ENCODE measurements at places on chromosomes 1 and 21.

DNA sequence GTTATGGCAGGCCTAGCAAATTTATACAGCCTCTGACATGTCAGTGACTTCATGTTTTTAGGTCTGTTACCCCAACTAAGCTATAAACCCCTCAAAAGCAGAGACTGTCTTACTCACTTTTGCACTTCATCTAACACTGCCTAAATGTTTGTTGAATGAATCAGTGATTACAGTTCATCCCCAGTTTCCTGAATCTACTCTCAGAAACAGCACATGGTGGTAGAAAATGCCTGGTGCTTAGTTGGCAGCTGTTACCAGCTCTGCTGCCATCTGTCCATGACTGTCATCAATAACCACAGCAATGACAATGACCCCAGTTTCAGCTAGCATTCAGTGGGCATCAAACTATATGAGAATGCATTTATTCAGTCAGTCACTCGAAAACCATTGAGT is 110.5 kb upstream of the SERBP1 start:
- no peak for DNase-seq

- DNase-seq, result no peak
Measured at GRCh38 chr1:234730475-234730769, 120.4 kb upstream of the IRF2BP2 start.

DNA sequence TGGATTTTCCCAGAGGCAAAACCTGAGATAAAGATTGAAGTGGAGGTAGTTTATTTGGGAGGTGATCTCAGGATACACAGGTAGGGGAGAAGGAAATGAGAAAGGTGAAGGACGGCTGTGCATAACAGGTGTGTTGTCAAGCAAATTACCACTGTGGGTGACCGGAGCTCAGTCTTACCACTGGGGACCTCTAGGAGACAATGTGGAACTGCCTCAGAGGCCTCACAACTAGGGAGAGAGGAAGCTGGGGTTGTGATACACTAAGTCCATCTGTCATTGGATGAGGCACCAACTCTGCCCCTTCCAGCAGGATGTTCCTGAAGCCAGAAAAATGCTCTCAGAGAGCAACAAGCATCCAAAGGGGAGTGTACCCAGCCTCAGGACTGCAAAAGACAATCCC is 32.6 kb downstream of the GRIK3 start:
- DNase-seq, result no peak

- no peak for DNase-seq
Measured at GRCh38 chr1:240031009-240031408, 60.7 kb upstream of the FMN2 start.

DNA sequence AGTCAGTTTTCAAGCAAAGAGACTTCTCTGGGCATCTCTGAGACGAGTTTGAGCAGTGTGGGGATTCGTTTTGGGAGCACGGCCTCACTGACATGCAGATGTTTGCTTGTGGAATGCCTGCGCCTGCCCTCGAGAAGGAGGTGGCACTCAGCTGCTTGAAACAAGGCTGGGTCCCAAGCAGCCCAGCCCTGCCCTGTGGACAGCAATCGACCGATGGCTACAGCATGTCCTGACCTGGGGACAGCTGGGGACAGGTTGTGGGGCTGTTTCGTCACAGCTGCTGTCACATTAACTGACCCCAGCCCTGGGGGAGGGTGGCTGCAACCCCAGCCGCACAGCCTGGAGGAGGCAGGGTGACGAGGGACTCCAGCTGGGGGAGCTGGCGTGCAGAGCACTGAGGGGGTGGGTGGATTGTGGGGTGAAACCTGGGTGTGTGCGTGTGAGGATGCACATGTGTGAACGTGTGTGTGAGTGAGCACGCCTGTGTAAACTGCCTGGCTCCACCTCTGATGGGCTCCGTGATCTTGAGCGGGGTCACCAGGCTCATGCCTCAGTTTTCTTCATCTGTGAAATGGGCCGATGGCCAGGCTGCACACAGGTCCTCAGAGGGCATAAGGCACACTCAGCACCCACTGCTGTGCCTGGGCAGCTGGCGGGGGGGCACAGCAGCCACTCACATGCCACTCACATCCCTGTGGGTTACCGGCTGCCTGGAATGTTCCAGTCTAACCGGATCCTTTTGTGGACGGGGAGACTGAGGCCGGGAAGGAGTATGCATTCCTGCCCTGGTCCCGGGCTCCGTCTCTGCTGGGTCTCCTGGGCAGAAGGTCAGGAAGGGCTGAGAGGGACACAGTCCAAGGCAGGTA is 49.3 kb downstream of the COL18A1 start:
- no peak for DNase-seq

- DNase-seq, result no peak
Measured at GRCh38 chr1:16218014-16218673, 5.7 kb upstream of the ARHGEF19 start.

GRCh38 chr1:209697126-209697525 is 7.5 kb upstream of the HSD11B1 start:
- no peak for DNase-seq

DNA sequence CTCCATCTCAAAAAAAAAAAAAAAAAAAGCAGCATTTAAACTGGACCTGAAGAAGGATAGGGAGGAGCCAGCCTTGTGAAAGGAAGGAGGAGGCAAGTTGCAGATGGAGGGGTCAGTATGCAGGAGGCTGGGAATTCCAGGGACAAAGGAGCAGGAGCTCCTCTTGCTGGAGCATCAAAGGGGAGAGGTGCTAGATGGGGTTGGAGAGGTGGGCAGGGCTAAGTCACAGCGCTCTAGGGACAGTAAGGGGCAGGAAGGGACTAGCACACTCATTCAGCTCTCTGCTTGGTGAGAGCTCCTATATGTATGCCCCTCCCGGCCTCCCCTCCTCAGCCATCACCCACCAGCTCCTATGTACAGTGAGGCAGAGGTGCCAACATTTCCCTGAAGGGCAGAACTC is 26.8 kb downstream of the MAP7D1 start:
- no peak for DNase-seq

DNA sequence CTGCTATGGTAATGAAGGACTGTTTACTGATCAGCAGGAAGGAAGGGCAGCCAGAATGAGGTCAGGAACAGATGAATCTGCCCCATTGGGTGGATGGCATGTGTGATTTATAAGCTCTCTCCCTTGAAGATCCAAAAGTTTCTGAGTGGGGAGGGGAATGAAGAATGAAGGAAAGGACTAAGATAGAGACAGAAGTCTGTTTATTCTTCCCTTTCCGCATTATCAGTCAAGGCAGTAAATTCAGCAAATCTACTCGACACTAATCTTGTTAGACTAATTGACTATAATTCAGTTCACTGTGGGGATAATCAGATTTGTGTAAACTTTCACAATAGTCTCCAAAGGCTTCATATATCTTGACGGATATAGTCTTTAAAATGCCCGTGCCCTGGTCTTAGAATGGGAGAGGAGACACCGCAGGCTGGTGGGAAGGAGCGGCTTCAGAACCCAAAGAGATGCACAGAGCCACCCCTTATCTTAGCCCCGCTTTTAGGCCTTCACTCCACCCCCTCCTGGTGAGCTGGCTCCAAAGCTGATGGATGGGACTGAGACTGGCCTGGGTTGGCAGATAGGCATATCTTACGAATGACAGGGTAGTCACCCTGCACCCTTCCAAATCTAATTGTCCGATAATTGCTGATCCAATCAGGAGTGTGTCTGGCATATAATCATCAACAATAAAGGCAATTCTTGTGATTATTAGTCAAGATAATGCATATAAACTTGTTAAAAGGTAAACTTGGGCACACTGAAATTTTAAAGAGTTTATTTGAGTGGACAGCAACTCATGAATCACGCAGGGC is 76.0 kb upstream of the PPM1J start:
- DNase-seq, result no peak

GRCh38 chr1:98001764-98002163 is 80.9 kb upstream of the DPYD start:
- no peak for DNase-seq

GRCh38 chr1:210301615-210302000 is 27.1 kb upstream of the HHAT start:
- no peak for DNase-seq

DNA sequence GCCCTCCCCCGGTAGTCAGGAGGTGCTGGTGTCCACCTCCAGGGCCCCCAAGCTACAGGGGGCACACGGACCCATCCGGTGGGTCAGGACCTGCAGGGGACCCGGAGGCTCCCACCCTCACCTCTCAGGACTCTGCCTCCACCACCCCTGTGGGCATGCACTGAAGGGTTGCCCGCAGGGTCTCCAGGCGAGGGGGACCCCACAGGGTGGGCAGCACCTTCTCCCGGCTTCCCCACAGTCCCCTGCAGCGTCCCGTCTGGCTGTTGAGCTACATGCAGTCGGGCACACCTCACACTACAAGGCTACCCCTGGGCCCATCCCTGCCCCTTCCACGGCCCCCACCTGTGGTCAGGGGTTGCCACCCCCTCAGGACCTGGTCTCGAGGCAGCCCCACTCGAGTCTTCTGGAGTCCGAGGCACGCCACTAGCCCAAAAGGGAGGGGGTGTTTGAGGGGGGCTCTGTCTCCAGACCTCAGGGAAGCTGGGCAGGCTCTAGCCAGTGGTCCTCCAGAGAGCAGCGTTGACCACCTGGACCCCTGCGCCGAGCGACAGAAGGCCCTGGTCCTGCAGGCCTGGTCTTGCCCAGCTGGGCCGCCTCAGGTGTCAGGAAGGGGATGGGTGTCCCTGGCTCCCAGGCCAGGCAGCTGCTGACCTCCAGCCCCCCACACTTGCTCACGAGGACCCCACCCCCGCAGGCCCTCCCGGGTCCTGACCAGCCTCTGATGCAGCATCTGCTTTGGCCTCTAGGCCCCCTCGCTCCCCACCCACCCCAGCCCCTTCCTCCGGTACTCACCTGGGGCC is 9.6 kb downstream of the PARS2 start:
- DNase-seq, result no peak

GRCh38 chr1:178048426-178048825 is 45.5 kb upstream of the RASAL2 start:
- no peak for DNase-seq

DNA sequence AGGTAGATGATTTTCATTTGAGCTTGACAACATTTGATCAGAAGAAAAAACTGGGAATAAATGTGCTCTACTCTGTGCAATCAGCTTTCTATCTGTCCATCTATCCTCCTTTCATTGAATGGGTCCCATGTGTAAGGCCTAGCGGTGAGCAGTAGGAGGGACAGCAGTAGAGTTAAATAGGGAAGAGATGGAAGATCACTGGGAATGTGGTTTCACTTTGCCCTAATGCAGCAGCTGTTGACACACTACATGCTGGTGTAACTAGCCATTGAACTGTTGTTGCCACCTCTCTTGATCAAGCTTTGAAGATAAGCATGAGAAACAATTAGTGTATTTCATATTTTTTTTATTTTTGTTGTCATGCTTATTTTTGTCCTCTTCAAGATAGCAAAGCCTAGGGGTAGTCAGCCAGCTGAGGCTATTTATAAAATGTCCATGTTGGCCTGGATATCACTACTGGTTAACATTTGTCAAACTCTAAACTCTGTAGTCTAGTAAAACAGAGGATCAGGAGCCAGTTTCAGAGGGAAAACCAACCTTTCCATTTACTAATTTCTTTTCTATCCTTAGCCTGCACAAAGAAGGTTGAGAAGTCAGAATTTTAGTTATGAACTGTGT is 41.9 kb downstream of the CACNA1E start:
- DNase-seq, result no peak

DNA sequence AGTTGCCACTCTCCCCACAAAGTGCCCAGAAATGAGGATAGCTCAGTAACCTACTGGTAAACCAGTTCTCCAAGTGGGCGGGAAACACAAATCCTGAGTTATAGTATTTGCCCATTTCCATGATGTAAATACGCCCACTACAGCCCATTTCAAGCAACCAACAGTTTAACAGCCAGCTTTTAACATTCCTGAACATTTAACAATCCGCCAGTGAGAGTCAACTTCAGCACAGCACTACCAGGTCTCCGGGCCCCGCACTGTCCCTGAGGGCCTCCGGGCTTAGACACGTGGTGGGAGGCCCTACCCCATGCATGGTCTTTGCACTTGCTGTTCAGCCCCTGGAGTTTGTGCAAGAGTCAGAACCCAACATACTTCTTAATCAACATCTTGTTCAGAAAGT is 132.0 kb upstream of the CTTNBP2NL start:
- DNase-seq, result no peak

GRCh38 chr1:204390751-204391466 is 20.7 kb downstream of the PPP1R15B start:
- no peak for DNase-seq
